ENCODE measurements at places on chromosomes 4 and X.

GRCh38 chrX:123121241-123121640, 62.8 kb upstream of the GRIA3 start:
- no peak for DNase-seq

GRCh38 chr4:81965911-81966310, 407.9 kb downstream of the HNRNPD start:
- no peak for DNase-seq

- no peak for DNase-seq
Observed at GRCh38 chr4:38815885-38816782, 11.5 kb upstream of the TLR1 start.

- DNase-seq, result no peak
Observed at GRCh38 chrX:10168226-10168625, 11.5 kb downstream of the CLCN4 start.

DNA sequence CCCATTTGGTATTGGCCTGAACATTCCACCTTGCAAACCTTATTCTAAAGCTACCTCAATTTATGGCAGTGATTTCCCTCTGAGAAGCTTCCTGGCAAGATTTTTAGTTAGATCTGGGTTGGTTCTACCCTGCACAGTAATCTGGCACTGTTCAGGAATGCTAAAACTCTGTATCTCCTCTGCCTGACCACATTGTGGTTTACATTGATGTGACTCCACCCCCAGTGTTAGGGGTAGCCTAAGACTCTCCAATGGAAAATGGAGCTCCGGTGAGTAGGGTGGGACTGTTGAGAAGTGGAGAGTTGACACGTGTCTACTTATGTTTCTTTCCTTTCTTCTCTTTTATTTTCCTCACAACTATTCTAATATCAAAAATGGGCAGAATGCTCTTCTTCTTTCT, 45.4 kb downstream of the BMPR1B start:
- no peak for DNase-seq

- no peak for DNase-seq
Observed at GRCh38 chr4:74501579-74501978, 56.6 kb downstream of the AREG start.

- no peak for DNase-seq
Observed at GRCh38 chr4:152572417-152573086, 36.7 kb upstream of the FBXW7 start.

GRCh38 chr4:166014411-166014810, 141.4 kb downstream of the TLL1 start:
- DNase-seq, result no peak

DNA sequence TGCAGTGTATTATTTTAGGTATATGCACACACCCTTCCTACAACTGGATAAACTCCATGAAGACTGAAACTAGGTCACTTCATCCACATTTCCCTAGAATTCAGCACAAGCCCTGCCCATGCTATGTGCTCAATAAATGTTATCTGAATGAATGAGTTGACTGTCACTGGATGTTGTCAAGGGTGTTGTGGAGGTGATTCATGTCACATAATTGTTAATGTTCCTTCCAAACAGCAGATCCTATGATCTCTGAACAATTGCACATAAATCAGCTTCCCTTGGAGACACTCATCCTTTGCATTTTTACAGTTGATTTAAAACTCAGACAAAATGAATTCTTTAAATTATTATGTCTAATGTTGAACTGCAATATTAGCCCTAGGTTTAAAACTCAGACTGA, 154.7 kb downstream of the TSPAN5 start:
- no peak for DNase-seq

DNA sequence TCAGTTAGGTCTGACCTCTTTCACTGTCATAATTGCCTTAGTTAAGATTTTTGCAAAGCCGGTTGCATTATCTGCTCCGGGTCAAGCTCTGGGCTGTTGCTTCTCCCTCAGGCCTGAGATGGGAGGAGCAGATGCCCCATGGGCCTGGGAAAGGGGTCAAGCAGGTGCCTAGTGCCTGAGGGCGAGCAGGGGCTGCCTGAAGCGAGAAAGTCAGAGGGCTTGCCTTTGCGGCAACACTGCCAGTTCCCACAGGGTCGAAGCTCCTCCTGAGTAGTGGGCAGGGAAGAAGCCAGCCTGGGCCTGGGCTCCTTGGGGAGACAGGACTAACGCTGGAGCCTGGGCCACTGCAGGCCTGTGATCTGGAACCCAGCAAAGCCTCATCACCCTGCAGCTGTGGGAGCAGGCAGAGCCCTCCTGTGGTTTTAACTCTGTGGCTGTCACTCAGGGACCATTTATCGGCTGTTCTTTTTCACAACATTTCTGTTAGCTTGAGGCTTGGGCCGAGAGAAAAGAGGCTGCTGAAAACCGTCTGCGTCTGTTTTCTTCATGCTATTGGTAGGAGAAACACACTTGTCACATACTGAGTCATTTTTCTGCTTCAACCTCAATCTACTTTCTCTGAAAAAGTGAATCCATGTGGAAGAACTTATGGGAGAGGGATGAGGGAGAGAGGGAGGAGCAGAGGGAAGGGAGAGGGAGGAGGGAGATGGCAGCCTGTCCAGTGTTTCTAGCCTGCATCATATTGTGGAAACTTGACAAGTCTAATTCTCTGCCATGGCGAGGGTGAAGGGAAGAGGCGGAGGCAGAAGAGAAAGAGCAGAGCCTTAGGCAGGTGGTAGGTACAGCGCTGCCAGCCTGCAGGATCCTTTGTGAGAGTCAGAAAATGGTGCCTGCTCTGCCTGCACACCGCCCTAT, 68.4 kb downstream of the RHOH start:
- no peak for DNase-seq

GRCh38 chr4:106762666-106763443, 273.3 kb downstream of the DKK2 start:
- no peak for DNase-seq

DNA sequence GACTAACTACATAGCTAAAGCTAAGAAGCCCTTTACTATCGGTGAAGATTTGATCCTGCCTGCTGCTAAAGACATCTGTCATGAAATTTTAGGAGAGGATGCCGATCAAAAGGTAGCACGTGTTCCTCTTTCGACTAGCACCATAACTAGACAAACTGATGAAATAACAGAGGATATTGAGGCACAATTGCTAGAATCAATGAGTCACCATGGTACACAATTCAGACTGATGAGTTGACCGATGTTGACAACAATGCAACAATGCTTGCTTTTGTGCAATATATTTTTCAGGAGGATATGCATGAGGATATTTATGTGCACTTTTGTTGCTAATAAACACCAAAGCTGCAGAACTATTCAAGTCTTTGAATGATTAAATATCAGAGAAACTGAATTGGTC, 24.3 kb downstream of the TBCK start:
- no peak for DNase-seq
